ENCODE measurements at places on chromosomes 12 and 14.

DNA sequence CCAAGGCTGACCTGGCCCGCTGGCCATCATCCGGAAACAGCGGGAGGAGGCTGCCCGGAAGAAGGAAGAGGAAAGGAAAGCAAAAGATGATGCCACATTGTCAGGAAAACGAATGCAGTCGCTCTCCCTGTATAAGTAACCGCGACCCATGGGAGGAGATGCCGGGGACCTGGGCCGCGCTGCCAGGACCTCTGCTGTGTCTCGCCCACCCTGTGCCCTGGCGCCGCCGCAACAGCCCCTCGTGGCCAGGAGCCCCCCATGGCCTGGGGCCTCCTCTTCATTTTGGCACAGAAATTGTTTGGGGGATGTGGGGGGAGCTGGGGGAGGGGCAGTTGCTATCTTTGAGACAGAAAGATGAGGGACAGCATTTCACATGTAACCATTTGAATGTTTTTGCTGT, 16.5 kb downstream of the HSPB8 start:
- no peak for DNase-seq

GRCh38 chr12:75685617-75686225, 174.3 kb upstream of the KRR1 start:
- DNase-seq = no peak

- no peak for DNase-seq
Measured at GRCh38 chr12:9273276-9273675, 65.1 kb upstream of the PZP start.

- DNase-seq = no peak
Measured at GRCh38 chr12:57622293-57623245, 10.4 kb downstream of the B4GALNT1 start.

GRCh38 chr12:9367201-9367600, 159.0 kb upstream of the PZP start:
- no peak for DNase-seq

DNA sequence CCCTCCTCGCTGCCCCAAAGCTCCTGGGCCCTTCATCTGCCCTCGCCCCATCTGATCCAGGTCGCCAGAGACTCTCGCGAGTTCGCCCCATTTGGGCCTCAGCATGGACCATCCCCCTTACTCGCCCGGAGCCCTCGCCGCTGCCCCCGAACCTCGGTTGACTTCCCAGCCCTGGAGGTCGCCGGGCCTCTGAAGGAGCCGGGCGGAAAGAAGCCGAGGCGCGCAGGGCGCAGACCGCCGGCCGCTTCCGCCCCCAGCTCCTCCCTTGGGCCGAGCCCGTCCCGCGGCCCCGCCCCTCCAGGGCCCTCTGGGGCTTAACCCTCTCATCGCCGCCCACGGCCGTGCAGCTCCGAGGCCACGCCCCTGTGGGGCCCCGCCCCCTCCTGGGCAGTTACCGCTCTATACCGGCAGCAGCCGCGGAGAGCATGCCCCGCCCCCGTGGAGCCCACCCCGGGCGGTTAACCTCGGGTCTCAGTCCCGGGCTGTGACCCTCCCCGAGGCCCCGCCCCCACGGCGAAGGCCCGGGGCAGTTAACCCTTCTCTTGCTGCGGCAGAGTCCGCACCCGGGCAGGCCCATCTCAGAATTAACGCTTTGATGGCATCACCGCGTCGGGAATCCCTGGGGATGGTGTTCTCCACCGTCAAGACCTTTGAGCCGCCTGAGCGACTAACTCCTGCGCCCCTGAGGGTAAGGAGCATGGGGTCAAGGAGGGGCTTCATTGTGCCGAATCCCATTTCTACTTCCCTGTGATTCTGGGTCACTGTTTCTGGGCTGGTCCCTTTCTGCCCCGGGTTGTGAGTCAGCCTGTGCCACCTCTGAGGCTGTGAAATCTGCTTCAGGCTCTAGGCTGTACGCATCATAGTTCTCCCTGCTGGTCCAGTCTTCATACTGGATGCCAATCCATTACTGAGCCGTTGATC, at the start of gene SPSB2:
Gene SPSB2, minus strand, starts transcription at position 210 of the 921 bp plus-strand sequence. CDS start 402 bp downstream, outside the sequence.
- DNase-seq = peak; percentile 100

Data from chondrocyte (in vitro differentiated cells).